ENCODE measurements at places on chromosomes 12 and 14.

GRCh38 chr12:87171356-87171755, 857.8 kb downstream of the C12orf50 start:
- no peaks in the 10 kb centered on the region for H3K4me1 ChIP-seq
- H3K27ac ChIP-seq, result no peak overlapping the region
- no peak overlapping the region for H3K4me3 ChIP-seq
- DNase-seq, result no peak
- no peaks in the 10 kb centered on the region for H3K27me3 ChIP-seq

GRCh38 chr12:67593041-67593440, 55.5 kb upstream of the DYRK2 start:
- peaks cover 7% of the 10 kb centered on the region for H3K36me3 ChIP-seq
- H3K27ac ChIP-seq, result no peak overlapping the region
- peaks cover 9% of the 10 kb centered on the region for H3K4me1 ChIP-seq
- H3K4me3 ChIP-seq, result no peak overlapping the region

GRCh38 chr14:30333934-30334333, 225.0 kb upstream of the G2E3 start:
- H3K27ac ChIP-seq, result no peak overlapping the region
- H3K27me3 ChIP-seq, result no peaks in the 10 kb centered on the region
- DNase-seq, result no peak
- peaks cover 4% of the 10 kb centered on the region for H3K4me1 ChIP-seq
- H3K36me3 ChIP-seq, result 0 out of 2 replicates have a peak, but pooled peaks cover 4% of the 10 kb centered on the region

- peaks cover 15% of the 10 kb centered on the region for H3K36me3 ChIP-seq
- no peak for DNase-seq
- H3K4me1 ChIP-seq, result peaks cover 22% of the 10 kb centered on the region
- no peak overlapping the region for H3K27ac ChIP-seq
- H3K27me3 ChIP-seq, result peaks cover 3% of the 10 kb centered on the region
These were observed 517.5 kb downstream of the BCL11B start for GRCh38 chr14:98754343-98755020.

- peak within 1 kb of the TSS; percentile 94 for H3K27ac ChIP-seq
- peak within 1 kb of the TSS; percentile 89 for H3K4me3 ChIP-seq
- peaks cover 45% of the 10 kb centered on the region for H3K4me1 ChIP-seq
These were observed at the start of gene WSB2 for GRCh38 chr12:118061011-118061872. Gene WSB2, minus strand, starts transcription at chr12:118061179. Its CDS starts 131 bp downstream, at chr12:118061048.

GRCh38 chr14:74595006-74595735, 16.9 kb downstream of the LTBP2 start:
- no peaks in the 10 kb centered on the region for H3K4me1 ChIP-seq
- no peaks in the 10 kb centered on the region for H3K27me3 ChIP-seq
- no peak overlapping the region for H3K27ac ChIP-seq
- no peaks in the 10 kb centered on the region for H3K36me3 ChIP-seq
- no peak for DNase-seq
- no peak overlapping the region for H3K4me3 ChIP-seq

DNA sequence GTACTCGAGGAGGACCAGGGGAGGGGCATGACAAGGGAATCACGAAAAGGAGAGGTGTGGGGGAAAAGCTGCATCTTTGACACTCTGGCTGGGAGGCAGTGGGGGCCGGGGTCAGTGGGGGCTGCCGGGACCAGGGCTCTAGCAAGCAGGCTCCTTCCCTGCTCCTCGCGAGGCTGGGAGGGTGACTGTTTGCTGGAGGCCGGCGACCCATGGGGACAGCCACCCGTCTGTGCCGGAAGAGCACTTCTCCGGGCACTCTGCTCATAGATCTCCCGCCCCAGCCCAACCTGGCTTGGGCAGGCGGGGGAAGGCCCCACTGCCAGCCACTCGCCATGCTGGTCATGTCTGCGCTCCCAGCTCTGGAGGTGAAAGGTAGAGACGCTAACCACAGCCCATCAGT, 130.7 kb downstream of the RBM19 start:
- H3K27ac ChIP-seq, result no peak overlapping the region
- no peak overlapping the region for H3K4me3 ChIP-seq
- H3K27me3 ChIP-seq, result no peaks in the 10 kb centered on the region
- no peak for DNase-seq

- H3K27ac ChIP-seq, result no peak overlapping the region
- H3K4me3 ChIP-seq, result no peak overlapping the region
- DNase-seq, result no peak
- peaks cover 8% of the 10 kb centered on the region for H3K4me1 ChIP-seq
These were observed 63.2 kb upstream of the SLC24A4 start for GRCh38 chr14:92259613-92260357.

DNA sequence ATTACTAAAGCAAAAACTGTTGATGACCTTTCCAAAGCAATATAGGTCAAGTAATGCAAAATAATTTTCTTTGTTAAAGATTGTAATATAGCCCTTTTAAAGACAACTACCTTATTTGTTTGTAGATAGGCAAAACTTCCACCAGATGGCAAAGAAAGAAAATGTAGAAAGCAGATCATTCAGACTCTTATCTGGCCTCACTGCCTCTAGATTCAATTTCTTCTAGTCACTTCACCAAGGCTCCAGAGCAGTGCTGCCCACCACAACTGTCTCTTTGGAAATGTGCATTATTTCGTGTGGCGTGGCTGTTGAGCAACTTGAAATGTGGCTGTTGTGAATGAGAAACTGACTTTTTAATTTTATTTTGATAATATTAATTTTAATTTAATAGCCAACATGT, 127.1 kb downstream of the ITPR2 start:
- H3K36me3 ChIP-seq, result peaks cover 11% of the 10 kb centered on the region
- no peaks in the 10 kb centered on the region for H3K27me3 ChIP-seq
- H3K27ac ChIP-seq, result no peak overlapping the region
- peaks cover 21% of the 10 kb centered on the region for H3K4me1 ChIP-seq
- no peak for DNase-seq

GRCh38 chr14:41167040-41167439, 439.6 kb upstream of the LRFN5 start:
- no peaks in the 10 kb centered on the region for H3K4me1 ChIP-seq
- peaks cover 3% of the 10 kb centered on the region for H3K36me3 ChIP-seq
- no peak for DNase-seq

DNA sequence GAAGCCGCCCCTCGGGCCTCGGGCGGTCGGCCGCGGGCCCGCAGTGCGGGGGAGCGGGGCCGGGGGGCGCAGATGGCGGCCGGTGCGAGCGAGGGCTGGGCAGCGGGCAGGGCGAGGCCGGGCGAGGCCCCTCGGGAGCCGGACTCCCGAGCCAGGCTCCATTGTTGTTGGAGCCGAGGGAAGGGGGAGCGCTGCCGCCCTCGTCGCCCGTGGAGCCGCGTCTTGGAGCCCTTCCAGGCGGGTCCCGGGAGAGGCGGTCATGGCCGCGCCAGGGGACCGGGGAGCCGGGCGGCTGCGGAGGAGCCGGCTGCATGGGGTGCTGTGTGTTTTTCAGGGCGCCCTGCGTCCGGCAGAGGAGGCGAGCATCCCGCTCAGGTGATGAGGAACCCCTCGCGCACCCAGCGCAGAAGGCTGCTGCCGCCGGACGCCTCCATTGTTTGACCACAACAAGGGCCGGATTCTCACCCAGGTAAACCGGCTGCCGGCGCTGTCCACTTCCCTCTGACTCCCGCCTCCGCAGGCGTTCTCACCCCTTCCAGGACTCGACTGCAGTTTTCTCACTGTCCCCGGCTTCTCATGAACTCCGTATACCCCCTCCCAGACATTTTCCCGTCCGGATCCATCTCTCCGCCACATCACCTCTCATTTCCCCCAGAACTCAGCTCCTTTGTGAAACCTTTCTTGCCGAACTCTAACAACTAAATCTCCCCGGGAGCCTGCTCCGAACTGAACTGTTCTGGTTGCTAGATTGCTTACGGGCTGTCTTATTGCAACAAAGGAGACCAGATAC, 732 bp downstream of the ZNF664 start:
- DNase-seq, result peak; percentile 58
- peaks cover 14% of the 10 kb centered on the region for H3K36me3 ChIP-seq
- peaks cover 23% of the 10 kb centered on the region for H3K4me1 ChIP-seq
- peaks cover 63% of the 10 kb centered on the region for H3K27me3 ChIP-seq
- H3K27ac ChIP-seq, result no peak overlapping the region

GRCh38 chr12:78863482-78864402, 832 bp upstream of the SYT1 start:
- H3K36me3 ChIP-seq, result no peaks in the 10 kb centered on the region
- peak overlapping the region; percentile 99 for H3K27ac ChIP-seq
- peak overlapping the region; percentile 96 for H3K4me3 ChIP-seq

- DNase-seq, result peak; percentile 17
- H3K27ac ChIP-seq, result no peak overlapping the region
- H3K36me3 ChIP-seq, result peaks cover 62% of the 10 kb centered on the region
- H3K4me3 ChIP-seq, result no peak overlapping the region
- H3K4me1 ChIP-seq, result no peaks in the 10 kb centered on the region
- H3K27me3 ChIP-seq, result no peaks in the 10 kb centered on the region
These were observed 38.4 kb downstream of the C12orf56 start for GRCh38 chr12:64352181-64352580.

DNA sequence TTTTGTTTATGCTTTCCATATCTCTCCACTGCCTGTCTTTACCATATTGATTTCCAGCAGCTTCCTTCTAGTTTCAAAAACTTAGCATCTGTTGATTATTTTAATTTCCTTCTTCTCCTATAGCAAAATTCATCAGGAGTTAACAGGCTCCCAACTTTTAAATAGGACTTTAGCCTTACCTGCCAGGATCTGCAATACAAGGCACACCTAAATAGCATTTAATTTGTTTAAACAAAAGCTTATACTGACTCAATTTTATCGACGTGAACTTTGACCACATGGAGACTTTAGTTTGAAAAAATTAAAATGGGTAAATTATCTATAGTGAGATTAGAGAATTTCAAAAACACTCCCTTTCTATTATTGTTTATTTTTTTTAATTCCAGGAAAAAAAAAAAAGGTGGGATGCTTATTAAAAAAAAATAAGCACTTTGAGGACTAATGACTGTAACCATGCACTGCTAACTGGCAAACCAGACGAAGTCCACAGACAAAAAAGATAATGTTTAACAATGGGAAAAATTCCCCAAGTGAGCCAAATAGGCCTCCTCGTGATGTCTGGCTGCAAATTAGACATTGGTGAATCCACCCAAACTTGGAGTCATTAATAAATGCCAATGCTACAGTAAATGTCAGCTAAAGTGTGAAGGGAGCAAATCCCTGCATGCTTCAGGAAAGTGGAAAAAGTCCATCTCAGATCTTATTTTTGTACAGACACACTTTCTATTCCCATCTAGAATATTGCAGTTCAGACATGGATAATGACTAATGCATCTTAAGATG, 40.7 kb downstream of the RMST start:
- peaks cover 32% of the 10 kb centered on the region for H3K36me3 ChIP-seq
- H3K27ac ChIP-seq, result no peak overlapping the region
- DNase-seq, result no peak
- H3K4me1 ChIP-seq, result no peaks in the 10 kb centered on the region
- no peaks in the 10 kb centered on the region for H3K27me3 ChIP-seq
- no peak overlapping the region for H3K4me3 ChIP-seq

- H3K4me3 ChIP-seq, result no peak overlapping the region
- no peaks in the 10 kb centered on the region for H3K27me3 ChIP-seq
- no peak overlapping the region for H3K27ac ChIP-seq
- no peaks in the 10 kb centered on the region for H3K4me1 ChIP-seq
- peaks cover 13% of the 10 kb centered on the region for H3K36me3 ChIP-seq
These were observed 69.6 kb downstream of the SLC41A2 start for GRCh38 chr12:104888481-104888880.

DNA sequence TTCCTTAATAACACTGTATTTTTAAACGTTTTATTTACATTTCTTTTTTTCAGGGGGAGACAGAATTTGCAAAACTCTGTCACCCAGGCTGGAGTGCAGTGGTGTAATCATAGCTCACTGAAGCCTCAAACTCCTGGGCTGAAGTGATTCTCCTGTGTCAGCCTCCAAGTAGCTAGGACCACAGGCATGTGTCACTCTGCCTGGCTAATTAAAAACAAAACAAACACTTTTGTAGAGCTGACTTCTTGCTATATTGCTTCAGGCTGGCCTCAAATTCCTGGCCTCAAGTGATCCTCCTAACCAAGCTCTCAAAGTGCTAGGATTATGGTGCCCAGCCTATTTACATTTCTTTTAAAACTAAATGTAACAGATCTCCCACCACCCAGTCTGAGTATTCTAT, 12.7 kb downstream of the CPSF6 start:
- no peaks in the 10 kb centered on the region for H3K27me3 ChIP-seq
- no peak for DNase-seq
- no peak overlapping the region for H3K4me3 ChIP-seq
- peak overlapping the region; percentile 26 for H3K27ac ChIP-seq

- H3K27ac ChIP-seq, result no peak overlapping the region
- H3K4me1 ChIP-seq, result peaks cover 17% of the 10 kb centered on the region
These were observed 211.6 kb downstream of the FBXL14 start for GRCh38 chr12:1382826-1383225.

DNA sequence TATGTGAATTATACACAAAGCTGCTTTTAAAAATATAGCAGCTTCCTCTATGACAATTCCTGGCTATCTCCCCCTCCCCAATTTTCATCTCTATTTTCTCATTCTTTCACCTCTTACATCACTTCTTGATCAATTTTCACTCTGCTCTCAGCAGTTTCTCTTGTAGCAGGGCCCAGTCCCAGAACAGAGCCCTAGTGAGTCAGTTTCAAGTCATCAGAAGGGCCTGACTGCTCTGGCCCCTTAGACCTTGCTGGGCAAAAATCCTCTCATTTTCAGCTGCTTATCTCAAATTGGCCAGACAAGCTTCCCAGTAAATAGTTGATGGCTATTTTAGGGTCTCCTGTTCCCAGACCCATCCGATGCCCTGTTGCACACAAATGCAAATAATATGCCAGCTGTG, 101.4 kb downstream of the TTC7B start:
- no peak overlapping the region for H3K4me3 ChIP-seq
- no peak overlapping the region for H3K27ac ChIP-seq
- no peaks in the 10 kb centered on the region for H3K27me3 ChIP-seq
- DNase-seq, result no peak
- peaks cover 29% of the 10 kb centered on the region for H3K4me1 ChIP-seq

GRCh38 chr14:56581041-56581727, 1.6 kb downstream of the TMEM260 start:
- DNase-seq, result no peak
- no peaks in the 10 kb centered on the region for H3K36me3 ChIP-seq
- H3K27me3 ChIP-seq, result no peaks in the 10 kb centered on the region

GRCh38 chr14:90691627-90692026, 124.6 kb downstream of the TTC7B start:
- no peaks in the 10 kb centered on the region for H3K27me3 ChIP-seq
- H3K4me1 ChIP-seq, result no peaks in the 10 kb centered on the region
- H3K4me3 ChIP-seq, result no peak overlapping the region
- H3K27ac ChIP-seq, result no peak overlapping the region

GRCh38 chr14:91399868-91400640, 17.6 kb downstream of the CCDC88C start:
- peaks cover 75% of the 10 kb centered on the region for H3K4me1 ChIP-seq
- H3K27me3 ChIP-seq, result no peaks in the 10 kb centered on the region
- peak overlapping the region; percentile 29 for H3K4me3 ChIP-seq
- H3K36me3 ChIP-seq, result peaks cover 4% of the 10 kb centered on the region
- peak overlapping the region; percentile 84 for H3K27ac ChIP-seq
- DNase-seq, result no peak

DNA sequence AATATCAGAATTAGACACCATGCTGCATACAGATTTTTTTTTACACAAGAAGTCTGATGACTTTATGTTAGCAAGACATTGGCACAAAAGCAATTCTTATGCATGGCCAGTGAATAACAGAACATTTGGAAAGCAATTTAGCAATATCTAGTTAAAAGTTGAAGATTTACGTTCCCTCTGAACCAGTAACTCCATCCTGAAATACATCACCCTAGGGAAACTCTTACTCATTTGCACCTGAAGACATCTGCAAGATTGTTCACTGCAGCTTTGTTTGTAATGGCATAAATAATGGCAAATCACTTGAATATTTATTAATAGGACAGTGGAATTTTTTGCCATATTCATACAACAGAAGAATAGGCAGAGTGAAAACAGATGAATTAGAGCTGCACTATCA, 670.0 kb upstream of the NOVA1 start:
- no peak overlapping the region for H3K4me3 ChIP-seq
- H3K4me1 ChIP-seq, result no peaks in the 10 kb centered on the region
- DNase-seq, result no peak
- H3K27ac ChIP-seq, result no peak overlapping the region
- no peaks in the 10 kb centered on the region for H3K27me3 ChIP-seq

All from WTC11 (cell line).